ENCODE measurements at places on chromosomes 11 and 22.

DNA sequence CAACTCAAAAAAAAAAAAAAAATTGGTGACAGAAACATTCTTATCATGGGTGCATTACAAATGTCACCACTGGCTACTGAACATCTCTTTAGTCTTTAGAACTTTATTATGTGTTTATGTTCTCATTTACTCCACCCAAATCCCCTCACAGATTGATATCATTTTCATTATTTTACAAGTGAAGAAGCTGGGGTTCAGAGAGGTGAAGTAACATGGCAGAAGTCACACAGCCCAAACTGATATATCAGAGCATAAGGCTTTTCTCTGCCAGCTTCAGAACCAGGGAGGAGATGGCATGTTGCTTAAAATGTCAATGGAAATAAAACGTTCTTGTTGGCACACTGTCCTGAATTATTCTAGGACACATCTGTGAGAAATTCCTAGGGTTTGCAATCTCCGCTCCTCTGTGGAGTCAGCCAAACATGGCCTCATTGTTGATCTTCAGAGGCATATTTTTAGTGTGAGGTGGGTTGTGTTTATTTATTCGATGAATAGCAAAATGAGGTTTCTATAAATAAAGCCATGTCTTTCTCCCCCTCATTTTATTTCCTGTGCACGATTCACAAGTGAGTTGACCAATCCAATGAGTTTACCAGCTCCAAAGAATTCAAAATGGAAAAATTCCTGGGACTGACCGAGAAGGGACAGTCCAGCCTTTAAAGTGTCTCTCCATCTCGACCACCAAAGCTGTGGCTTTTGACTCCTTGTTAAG, 72.9 kb upstream of the ANO1 start:
- DNase-seq: no peak

DNA sequence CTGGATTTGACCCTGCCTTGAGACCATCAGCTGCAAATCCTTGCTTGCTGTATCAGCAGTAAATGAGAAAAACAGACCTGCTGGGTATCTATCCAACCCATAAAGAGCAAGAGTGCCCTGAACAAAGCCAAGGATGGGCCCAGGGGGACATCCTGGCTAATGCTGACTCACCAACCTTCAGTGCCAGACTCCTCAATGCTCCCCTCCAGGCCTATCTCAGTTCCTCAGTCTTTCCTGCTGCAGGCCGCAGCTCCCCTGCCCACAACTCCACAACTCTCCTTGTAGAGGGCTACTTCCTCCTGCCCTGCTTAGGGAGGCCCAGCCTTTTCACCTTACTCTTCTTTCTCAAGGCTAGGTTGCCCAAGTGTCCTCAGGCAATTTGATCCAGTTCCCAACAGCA, 2.6 kb downstream of the LAMTOR1 start:
- DNase-seq: no peak

DNA sequence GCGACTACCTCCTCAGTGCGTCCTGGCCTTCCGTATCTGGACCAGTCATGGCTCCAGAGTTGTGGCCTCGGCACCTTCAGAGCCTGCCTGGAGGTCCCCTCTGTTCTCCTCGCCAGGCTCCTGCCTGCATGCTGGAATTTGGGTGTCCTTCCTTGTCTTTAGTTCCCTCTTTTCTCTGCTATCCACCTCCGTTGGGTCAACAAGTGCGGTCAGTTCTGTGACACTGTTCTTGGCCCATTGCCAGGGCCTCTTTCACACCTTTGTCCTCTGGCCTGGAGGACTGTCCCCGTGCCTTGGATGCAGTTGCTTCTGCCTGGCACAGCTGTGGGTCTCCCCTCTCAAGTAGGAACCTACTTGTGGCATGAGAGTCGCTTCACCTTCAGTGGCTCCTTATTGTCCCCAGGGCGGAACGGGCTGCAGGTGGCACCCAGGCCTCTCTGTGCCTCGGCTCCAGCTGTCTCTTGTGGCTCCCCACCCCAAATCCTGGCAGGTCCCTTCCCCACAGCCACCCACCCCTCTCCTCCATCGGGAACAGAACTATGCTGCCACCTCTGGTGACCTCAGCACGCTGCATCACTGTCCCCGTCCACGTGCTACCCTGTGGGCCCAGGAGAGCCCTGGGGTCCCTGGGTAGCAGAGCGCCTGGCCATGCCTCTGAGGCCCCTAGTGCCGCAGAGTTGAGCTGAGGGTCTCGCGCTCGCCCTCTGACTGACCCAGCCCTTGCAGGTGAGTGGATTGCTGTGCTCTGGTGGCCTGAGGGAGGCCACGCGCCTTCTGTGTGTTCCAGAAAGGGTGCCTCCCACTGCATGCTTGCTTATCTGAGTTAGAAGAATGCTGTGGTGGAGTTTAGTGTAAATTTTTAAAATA, 4.7 kb downstream of the DGCR8 start:
- DNase-seq: peak; percentile 51

GRCh38 chr11:71096751-71097388, 155.5 kb downstream of the SHANK2 start:
- DNase-seq: no peak

GRCh38 chr11:65593518-65594414, 1.8 kb downstream of the KCNK7 start:
- DNase-seq: peak; percentile 54

DNA sequence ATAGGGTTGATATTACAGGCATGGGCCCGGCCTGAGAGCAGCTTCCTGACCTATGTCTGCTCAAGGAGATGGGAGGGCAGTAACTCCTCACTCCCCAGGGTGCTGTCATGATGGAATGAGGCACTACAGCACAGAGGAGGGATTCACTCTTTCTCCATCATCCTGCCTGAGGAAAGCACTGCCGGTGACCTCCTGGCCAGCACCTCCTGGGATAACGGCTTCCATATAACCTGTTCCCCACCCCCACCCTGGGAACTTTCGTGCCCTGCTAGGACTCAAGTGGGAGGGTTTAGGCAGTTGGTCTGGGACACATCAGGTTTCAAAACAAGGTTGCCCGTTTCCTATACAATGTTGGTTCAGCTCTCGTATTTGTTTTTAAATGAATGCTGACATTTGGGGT, 42.7 kb upstream of the MN1 start:
- no peak for DNase-seq

DNA sequence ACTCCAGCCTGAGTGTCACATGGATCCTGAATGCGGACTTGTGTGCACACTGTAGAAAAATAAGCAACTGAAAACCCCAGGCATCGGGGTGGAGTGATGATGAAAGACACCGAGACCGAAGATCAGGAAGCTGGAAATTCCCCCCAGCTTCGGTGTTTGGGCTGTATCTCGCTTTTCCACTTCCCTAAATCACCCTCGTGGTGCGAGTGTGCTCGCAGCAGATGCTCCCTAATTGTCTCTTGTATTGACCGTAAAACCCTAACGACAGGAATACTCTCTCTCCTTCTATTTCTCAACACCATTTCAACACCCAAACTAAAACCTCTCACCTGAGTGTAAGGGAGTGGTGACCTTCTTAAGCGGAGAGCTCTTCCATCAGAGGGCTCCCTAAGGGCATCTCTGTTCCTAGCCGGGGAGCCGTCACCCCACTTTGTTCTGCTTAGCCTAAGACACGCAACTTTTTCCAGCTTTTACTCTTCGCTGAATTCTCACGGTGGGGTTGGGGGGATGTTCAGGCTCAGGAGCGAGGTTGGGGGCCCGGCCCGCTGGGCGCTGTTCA, 635 bp upstream of the GRK3 start:
- DNase-seq: peak; percentile 32

- DNase-seq: peak; percentile 41
Measured at GRCh38 chr11:59152312-59152951, 9.8 kb downstream of the FAM111A start.

- no peak for DNase-seq
Measured at GRCh38 chr11:74581954-74582547, 10.3 kb upstream of the POLD3 start.

DNA sequence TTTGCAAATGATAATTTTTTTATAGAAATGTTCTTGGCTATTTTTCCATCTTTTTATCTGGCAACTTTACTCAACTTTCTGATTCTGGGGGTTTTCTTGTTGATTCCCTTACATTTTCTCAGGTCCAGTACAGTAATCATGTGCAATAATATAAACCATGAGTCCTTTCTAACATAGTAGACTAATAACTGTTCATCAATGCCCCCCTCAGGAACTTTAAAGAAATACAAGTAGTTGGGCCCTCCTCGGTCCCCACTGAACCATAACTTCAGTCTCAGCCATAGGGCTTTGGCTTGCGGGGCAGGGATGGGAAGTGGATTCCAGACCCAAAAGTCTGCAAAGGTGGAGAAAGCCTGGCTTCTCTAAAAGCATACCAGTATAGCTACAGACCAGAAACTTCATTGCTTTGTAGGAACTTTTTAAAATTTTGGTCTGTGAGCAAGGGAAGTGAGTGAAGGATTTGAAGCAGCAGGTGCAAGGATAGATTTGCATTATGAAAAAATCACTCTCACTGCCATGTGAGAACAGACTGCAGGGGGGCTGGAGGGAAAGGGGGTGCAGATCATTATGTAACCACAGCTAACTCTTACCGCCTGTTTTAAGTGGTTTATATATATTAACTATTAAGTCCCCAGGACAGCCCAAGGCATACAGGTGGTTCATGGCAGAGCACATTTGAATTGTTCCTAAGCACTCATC, 10.4 kb upstream of the TUB start:
- no peak for DNase-seq

GRCh38 chr22:10780281-10780680, 4747.7 kb upstream of the OR11H1 start:
- no peak for DNase-seq

- no peak for DNase-seq
Measured at GRCh38 chr11:10891151-10891720, 33.4 kb upstream of the ZBED5 start.

DNA sequence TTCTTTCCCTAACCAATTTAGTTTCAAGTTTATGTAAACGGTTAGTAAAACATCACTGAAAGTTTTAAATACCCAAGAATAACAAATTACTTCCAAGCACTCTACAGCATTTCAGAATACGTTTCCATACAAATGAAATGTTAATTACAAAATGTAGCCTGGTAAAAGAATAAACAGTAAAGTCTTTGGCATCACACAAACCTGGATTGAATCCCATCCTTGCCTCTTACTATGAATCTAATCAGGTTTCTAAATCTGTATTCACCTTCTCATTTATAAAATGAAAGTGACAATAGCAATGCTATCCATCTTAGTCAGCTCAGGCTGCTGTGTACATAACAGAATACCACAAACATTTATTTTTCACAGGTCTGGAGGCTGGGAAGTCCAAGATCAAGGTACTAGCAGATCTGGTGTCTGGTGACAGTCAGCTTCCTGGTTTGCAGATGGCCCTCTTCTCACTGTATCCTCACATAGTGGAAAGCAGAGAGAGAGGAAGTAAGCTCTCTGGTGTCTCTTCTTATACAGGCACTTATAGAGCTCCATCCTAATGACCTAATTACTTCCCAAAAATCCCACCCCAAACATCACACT, 19.2 kb downstream of the FAM168A start:
- peak; percentile 11 for DNase-seq

DNA sequence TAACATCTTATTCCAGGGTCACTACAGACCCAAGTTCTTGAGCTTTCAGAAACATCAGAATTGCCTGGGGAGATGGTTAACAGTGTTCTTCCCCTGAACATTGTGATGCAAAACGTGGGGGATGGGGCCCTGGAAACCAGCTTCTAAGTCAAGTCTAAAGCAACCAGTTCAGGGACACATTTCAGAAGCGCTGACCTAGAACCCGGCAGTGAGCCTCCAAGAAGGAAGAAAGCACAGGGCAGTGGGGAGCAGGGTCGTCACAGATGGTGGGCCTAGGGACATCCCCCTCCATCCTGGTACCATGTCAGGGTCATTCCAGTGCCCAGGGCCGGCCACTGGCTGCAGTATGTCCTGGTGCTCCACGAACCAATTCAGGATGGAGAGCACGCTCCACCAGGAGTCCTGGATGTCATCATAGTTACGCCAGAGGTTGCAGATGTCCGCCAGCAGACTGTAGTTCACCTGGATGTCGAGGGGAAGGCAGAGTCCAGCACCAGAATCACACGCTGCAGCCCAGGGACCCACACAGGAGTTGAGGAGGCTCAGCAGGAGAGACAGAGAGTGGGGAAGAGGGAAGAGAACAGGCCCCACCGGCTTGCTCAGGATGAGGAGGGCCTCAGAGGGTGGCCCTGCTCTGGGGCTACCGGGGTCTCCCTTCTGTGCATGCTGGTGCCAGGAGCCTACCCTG, 5.0 kb downstream of the NAGA start:
- no peak for DNase-seq

- DNase-seq: no peak
Measured at GRCh38 chr11:33942954-33943353, 51.1 kb upstream of the LMO2 start.

DNA sequence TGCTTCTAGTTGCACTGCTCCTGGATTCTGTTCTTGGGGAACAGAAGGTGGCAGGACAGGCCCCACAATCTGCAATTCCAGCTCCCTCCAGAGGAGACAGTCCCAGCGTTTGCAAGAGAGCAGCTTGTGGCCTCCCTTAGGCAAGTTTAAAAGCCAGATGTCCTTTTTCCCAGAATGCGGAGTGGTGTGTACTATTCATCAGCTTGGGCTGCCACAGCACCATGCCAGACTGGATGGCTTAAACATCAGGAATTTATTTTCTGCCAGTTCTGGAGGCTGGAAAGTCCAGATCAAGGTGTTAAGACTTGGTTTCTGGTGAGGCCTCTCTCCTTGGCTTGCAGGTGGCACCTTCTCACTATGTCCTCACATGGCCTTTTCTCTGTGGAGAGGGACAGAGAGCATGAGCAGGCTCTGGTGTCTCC, 11.7 kb downstream of the MIAT start:
- DNase-seq: peak; percentile 29

DNA sequence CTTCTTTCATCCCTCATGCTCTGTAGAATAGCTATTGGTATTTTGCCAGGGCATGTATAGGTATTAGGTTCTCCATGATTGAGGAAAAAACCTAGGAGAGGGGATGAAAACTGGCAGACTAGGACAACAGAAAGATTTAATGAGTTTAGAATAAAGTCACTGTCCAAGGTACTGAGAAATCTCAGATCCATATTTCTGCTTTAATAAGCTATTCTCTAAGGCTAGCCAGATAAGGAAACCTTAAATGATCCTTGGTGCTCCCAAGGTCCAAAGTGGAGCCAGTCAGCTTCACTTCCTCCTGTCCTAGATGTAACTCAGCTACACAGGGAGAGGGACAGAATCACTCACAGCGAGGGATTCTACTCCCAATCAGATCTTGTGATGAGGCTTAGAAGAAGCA, 13.7 kb upstream of the CSNK2A3 start:
- no peak for DNase-seq

- no peak for DNase-seq
Measured at GRCh38 chr11:134712228-134713145, 300.4 kb upstream of the B3GAT1 start.
